ENCODE measurements at places on chromosomes 12 and 14. TPM values are rescaled to one million over a fixed set of nuclear protein-coding genes. Genes with fewer than 3 reads are reported as not detected.

The KLRD1 gene
- total RNA-seq, result 1.6 TPM

The GARIN6 gene
- not detected for total RNA-seq

The TAS2R20 gene
- total RNA-seq, result 0.43 TPM

GRCh38 chr12:30877105-30877875, 49.3 kb upstream of the TSPAN11 start:
- DNase-seq, result no peak

- DNase-seq, result peak; percentile 65
Measured at GRCh38 chr12:120944645-120945217, 33.6 kb upstream of the HNF1A start.

DNA sequence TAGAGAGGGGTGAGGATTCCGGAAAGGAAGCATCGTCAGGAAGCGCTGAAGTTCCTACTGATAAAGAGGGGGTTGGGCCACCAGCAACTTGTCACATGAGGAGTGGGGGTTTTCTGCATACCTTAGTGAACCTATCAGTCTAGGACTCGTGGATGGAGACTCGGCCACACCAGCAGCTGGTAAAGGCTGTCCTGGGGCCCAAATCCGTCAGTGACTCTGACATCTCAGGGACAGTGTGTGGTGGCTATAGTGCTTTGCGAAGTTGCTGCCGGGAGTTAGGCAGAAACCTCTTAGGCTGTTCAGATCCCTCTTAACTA, 16.4 kb downstream of the RNASE2 start:
- DNase-seq, result no peak

- no peak for DNase-seq
Measured at GRCh38 chr14:54600717-54601109, 33.8 kb downstream of the SAMD4A start.

DNA sequence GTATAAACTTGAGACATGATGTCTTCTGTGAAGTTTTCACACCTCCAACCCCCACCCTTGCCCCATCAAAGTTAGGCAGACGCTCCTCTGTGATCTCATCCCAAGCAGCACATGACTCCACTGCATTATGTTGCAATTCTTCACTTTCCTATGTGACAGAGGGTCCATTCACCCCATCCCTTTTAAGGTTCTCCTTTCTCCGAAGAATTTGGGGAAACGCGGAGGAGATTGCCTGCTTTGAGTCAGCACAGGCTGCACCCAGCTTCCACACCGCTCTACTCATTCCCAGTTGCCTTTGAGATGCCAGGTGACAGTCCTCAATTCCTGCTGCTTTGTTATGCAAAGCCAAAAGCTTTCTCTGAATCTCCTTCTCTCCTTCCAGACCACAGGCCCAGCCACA, 61.8 kb downstream of the PHLDA1 start:
- no peak for DNase-seq

DNA sequence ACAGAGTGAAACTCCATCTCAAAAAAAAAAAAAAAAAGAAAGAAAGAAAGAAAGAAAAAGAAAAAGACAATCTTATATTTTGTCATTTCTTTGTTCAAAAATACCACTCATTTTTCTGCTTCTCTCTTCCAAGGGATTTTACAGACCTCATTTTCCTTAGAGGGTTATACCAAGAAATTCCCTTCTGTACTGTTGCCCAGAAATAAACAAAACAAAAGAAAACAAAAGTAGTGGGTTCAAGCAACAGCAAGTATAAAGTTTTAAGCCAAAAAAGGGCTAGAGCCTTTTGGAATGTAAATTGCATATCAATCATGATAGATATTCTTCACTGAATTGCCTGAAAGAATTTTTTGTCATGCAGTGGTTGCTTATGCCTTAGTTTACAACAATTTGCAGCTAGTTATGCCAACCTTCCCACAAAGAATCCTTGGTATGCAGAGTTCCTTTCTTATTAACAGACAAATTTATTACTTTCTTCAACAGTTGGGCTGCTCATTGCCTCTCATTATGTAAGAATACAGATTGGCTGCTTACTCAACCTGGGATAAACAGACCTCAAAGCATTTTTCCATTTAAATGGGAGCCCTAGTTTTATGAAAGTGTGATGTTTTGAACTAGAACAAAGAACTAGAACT, 129.1 kb upstream of the PPFIA2 start:
- no peak for DNase-seq

Data from Right ventricle myocardium superior (tissue), 1 donor.